ENCODE measurements at places on chromosomes 2 and 18. TPM values are rescaled to one million over a fixed set of nuclear protein-coding genes. Genes with fewer than 3 reads are reported as not detected.

GRCh38 chr18:47772374-47773248 is 157.8 kb downstream of the SMAD2 start:
- peak; percentile 24 for DNase-seq

DNA sequence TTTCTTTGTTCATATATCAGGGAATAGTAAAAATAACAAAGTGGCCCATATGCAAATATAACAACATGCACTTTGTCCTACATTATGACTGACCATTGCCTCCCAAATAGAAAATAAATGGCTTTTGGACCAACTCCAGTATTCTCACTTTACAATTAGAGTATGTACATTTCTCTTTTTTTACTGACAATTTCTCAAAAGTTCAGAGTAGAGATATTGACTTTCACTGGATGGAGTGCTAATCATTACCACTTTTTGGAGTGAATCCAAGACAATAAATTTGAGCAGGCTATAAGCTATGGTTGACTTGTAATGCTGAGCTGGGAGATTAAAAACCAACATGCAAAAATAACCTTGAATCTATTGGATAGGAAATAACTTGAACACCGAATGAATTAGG is 987.4 kb downstream of the SUCLG1 start:
- DNase-seq: no peak

DNA sequence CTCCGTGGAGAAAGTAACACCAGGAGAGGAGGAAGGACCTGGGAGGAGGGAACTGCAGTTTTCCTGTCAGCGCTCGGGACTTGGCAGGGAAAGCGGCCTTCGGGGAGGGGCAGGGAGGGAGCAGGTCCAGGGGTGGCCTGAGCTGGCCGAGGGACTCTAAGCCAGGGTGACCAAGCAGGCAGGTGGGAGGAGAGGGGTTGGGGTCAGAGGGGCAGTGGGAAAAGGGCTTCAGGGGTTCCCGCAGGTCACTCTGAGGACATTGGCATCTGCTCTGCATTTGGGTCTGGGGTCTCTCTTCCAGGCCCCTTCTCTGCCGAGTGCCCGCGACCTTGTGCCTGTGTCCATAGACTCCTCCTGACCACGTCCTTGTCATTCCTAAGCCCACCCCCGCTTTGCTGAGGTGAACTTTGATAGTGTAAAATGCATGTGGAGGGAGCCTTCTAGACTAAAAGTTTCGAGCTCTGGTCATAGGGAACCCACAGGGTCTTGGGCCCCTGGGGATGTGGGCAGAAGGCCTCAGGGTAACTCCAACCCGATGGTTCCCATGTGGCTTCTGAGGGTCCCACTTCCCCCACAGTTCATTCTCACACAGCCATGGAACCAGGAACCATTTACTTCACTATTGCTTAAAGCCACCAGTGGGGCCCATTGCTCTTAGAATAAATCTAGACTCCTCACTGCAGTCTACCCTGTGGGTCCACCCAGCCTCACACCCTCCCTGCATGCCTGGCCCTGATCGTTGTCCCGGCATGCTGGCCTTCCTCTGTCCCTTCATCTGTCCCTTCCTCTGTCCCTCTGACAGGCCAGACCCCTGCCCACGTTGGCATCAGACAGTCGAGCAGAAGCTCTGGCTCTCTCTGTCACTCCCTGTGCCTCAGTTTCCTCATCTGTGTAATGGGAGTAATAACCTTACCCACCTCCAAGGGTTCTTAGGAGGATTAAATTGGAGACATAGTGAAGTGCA is 229.2 kb downstream of the SEPTIN10 start:
- no peak for DNase-seq

- no peak for DNase-seq
These were observed 374.1 kb downstream of the LPIN1 start for GRCh38 chr2:12120281-12121150.

Gene ADRA2B
- total RNA-seq: not detected

Gene SULT1C2
- total RNA-seq: not detected

Gene SIGLEC15
- total RNA-seq: 0.13 TPM

Measured in pulmonary artery endothelial cell (primary cell).